IMR-90 (cell line): ENCODE measurements at places on chromosomes 2 and 18.

- DNase-seq = no peak
Observed at GRCh38 chr18:9852266-9853081, 33.3 kb upstream of the TXNDC2 start.

GRCh38 chr2:109311771-109312170 is 182.8 kb downstream of the SH3RF3 start:
- peak; percentile 54 for DNase-seq

- DNase-seq = no peak
Observed at GRCh38 chr18:62033756-62034155, 140.9 kb upstream of the RNF152 start.

GRCh38 chr2:190121971-190122370 is 59.4 kb upstream of the MSTN start:
- peak; percentile 41 for DNase-seq

GRCh38 chr2:156192468-156192867 is 140.1 kb downstream of the NR4A2 start:
- DNase-seq = no peak

GRCh38 chr18:79645291-79645983 is 34.2 kb upstream of the CTDP1 start:
- no peak for DNase-seq
